ENCODE measurements at places on chromosomes 4 and X.

- no peak for DNase-seq
Measured at GRCh38 chrX:72060921-72061490, 70.7 kb downstream of the RTL5 start.

- DNase-seq, result peak; percentile 18
Measured at GRCh38 chr4:140427106-140427918, at the start of gene CLGN. Gene CLGN (minus strand): TSS chr4:140427648. CDS start chr4:140413078, 14,570 bp downstream.

GRCh38 chr4:9877123-9877522 lies 95.7 kb downstream of the DRD5 start:
- no peak for DNase-seq

GRCh38 chr4:54384563-54384962 lies 155.5 kb downstream of the PDGFRA start:
- DNase-seq, result no peak

DNA sequence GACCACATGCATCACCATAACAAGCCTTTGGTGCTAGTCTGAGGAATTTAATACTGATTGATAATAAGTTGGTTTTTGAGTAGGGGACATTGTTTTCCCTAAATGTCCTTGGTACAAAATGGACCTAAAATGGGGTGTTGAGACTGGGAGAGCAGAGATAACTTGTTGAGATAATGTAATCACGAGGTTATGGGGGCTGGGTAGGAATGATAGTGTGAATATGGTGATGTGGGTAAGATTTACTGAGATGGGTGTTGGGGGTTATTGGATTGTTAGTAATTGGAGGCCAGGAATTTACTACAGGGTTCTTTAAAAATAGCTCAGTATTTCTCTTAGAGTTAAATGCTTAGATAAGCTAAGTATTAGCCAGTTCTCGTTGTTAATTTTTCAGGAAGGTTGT lies 3.9 kb downstream of the BMP2K start:
- DNase-seq, result no peak

GRCh38 chr4:77701121-77701520 lies 95.5 kb downstream of the CXCL13 start:
- DNase-seq, result no peak

DNA sequence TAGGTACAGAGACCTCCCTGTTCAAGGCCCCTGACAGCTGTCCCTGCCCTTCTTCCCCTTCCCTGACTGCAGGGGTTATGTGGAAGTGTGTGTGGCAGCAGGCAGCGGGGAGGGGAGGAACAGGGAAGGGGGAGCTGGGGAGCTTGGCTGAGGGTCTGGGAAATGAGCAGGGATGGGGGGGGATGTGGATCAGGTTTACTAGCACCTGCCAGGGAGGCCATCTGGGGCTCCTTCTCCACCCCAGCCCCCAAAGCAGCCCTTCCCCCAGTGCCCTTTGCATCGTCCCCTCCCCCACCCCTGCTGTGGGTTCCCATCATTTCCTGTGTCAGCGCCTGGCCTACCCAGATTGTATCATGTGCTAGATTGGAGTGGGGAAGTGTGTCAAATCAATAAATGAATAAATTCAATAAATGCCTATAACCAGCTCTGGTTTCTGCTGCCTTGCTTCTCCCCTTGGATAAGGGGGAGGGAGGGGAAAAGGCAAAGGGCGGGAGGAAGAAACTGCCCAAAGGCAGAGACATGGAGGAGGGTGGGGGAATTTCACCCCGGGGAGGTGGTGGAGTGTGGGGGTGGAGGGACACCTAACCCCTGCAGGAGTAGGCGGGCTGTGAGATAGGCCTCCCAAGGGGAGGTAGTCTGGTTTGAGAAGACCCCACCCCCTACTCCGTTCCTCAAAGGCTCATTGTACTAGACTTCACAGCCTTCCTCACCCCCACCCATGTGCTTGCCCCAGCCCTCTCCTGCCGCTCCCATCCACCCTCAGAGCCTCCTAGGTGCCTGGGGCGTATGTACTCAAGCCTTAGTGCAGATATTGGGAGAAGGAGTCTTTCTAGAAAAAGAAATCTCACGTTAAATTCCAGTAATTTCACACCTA lies 3.2 kb downstream of the CXorf65 start:
- DNase-seq, result peak; percentile 57

- no peak for DNase-seq
Measured at GRCh38 chr4:147942729-147943128, 210.8 kb downstream of the ARHGAP10 start.

DNA sequence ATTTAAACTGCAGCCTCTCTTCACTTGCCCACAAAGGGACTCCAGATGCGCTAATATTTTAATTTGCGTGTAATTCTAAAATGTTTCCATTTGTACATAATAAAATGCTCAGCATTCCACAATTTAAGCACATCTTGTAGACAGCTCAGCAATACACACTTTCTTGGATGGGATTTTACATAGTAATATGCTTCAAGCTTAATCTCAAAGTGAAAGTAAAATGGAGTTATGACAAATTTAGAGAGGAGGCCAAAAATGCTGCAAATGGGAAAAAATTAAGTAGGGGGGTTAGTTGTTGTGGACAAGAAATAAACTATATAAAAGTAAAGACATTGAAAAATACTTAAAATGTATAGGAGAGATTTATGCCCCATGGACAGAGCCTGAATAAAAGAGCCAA lies 149.1 kb downstream of the FBXO8 start:
- no peak for DNase-seq

GRCh38 chr4:184693056-184693455 lies 40.8 kb downstream of the CENPU start:
- DNase-seq, result no peak

DNA sequence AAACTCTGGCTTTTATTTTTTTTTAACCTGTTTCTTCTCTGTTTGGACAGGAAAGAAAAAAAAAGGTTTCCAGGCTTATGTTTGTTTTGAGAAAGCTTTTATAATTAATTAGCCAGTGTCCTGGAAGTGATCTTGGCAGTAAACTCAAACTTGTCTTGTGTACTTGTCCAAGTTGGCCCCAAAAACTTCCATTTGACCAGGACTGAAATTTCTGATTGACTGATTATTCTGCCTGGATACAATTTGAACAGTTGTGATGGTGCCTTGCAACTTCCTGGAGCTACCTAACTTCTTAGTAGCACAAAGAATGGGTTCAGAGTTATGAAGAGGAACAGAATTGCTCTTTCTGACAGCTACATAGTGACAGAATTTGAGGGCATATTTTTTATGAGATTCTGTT lies 62.0 kb downstream of the SLC4A4 start:
- DNase-seq, result no peak

DNA sequence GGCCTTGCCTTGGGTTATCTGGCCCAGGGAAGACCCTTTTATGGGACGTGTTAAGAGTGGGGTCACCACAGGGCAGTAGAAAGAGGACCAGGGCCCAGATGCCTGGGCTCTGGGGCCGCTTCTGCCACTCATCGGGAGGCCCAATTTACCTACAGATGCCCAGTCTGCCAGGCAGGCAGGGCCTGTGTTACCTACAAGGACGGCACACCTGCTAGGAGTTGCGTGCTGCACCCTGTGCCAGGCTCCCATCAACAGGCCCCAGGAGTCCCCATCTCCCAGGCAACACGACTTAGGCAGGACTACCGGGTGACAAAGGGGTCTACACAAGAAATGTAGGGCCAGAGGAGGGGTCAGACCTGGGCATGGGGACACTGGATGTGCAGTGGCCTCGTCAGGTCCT lies 34.6 kb downstream of the WDR1 start:
- no peak for DNase-seq

DNA sequence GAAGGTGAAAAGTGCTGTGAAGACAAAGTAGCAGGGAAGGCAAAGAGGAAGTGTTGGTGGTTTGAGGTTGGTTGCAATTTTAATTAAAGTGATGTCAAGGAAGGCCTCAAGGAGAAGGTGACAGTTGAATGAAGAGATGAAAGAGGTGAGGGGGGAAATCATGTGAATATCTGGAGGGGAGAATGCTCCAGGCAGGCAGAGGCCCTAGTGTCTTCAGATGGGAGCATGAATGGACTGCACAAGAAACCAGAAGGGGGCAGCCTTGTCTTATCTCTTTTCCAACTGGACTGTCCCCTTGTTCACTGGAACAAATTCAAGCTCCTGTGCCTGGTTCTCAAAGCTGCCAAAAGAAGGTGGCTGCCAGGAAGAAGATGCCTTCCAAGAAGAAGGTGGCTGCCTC lies 68.4 kb downstream of the MAOB start:
- no peak for DNase-seq

DNA sequence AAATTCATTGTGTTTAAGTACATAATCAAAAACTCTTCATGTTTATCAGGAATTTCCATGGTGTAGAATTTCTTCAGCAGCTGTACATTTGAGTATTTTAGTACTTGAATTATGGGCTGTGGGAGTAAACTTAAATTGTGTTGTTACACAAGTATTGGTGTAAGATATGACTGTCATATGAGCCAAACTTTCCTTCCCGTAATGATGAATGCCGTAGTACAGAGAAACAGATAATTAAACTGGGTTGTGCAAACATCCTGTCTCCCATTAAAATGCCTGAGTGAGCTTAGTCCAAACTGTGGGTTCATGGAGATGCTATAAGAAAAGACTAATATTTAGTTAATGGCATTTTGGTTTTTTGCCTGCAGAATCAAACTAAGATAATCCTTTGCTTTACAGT lies 159.2 kb downstream of the SLC4A4 start:
- no peak for DNase-seq

GRCh38 chrX:124720532-124720931 lies 374.2 kb downstream of the SH2D1A start:
- DNase-seq, result no peak

DNA sequence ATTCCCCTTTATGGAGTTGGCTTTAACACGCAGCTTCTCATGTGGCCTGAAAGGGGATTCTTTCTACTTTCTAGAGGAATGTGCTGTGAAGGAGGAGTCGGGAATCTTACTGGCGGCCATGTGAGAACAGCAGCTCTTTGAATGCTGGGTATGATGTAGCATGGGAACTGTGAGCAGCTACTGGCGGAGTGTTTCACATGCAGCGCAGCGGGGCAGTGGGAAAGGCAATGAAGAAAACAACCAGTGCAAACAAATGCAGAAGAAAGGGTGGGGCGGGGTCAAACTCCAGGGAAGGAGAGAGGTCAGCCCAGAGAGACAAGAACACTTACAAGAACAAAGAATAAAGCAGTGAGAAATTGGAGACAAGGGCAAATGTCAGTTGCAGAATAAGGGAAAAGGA lies 363.8 kb upstream of the FTHL17 start:
- DNase-seq, result no peak

Data from activated CD4-positive, alpha-beta T cell treated with anti-CD3 and anti-CD28 coated beads for 4 hours (primary cell).